ENCODE measurements at places on chromosomes 5 and 9.

DNA sequence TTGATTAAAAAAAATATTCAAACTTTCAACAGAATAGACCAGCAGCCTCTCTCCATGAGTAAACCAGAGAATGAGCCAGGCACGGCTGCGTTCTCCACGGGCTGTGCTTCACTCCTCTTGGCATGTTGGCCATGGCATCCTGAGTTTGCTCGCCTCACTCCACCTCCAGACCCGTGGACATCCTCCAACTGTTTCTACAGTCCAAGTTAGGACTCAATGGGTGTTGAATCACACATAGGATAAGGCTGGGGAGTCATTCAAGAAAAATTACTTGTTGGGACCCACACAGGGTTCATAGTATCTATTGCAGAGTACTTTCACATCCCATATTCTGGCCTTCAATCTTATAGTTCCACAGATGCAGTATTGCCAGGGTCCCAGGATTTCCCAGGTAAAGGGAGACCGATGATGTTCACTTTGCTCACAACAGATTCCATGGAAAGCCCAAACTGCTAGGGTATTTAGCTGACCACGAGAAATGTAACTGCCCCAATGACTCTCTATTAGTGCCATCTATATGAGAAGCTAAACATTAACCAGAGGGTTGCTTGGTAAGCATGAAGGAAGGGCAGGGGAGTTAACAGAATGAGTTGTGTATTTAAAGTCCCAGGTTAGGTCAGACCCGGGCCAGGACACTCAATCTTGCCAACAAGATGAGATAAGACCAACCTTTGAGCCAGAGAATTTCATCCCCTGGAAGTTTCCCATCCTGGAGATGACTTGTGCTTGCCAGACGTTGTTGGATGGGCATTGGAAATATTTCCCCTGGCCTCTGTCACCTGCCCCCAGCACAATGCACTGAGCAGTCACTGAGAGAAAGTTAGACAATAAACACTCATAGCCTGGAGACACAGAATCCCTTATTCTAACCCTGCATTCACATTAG is 19.7 kb upstream of the GDA start:
- DNase-seq, result no peak

- no peak for DNase-seq
Observed at GRCh38 chr5:136155761-136156160, 23.1 kb downstream of the SMAD5 start.

- DNase-seq, result no peak
Observed at GRCh38 chr5:74182603-74183002, 457.9 kb downstream of the ENC1 start.

GRCh38 chr9:86979657-86980056 is 32.4 kb upstream of the GAS1 start:
- DNase-seq, result no peak

GRCh38 chr9:123353041-123353440 is 3.0 kb upstream of the CRB2 start:
- no peak for DNase-seq

- no peak for DNase-seq
Observed at GRCh38 chr5:149609640-149610219, 28.4 kb downstream of the ARHGEF37 start.

GRCh38 chr5:147482706-147483180 is 27.1 kb downstream of the DPYSL3 start:
- no peak for DNase-seq

DNA sequence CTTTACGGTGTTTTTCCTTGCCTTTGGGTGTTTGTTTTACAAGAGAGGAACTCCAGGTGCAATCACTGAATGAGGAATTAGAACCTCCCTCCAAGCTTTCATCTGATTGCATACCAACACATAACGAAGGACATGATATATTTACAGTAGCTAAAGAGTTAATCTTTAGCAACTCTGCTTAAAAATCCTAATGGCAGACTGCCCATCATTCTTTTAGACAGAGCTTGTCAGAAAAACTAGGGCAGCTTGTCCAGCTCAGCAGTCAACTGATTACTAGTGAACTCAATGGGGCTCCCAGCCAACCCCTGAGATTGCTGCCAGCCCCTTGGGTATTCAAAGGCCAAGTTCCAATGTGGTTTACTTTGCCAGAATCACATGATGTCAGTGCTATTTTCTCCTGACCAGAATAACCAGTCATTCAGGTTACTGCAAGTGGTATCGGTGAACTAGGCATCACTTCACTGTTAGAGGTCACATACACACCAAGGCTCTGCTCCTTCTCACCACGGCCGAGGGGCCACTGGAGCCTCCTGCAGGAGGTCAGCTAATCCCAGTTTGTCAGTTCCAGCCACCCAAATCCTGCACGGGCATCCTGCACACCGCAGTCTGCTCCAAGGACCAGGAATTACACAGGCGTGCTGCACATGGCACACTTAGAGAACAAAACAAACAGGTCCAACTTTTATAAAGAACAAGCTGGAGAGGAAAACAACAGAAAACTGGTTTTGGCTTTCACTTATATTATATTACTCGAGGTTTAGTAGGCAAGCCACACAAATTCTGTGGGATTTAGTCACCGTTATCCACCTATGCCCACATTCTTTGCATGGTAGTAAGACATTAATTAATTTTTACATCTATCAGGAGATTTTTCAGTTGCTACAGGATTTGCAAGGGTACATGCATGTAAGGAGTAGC is 62.5 kb downstream of the NFIB start:
- DNase-seq, result no peak

DNA sequence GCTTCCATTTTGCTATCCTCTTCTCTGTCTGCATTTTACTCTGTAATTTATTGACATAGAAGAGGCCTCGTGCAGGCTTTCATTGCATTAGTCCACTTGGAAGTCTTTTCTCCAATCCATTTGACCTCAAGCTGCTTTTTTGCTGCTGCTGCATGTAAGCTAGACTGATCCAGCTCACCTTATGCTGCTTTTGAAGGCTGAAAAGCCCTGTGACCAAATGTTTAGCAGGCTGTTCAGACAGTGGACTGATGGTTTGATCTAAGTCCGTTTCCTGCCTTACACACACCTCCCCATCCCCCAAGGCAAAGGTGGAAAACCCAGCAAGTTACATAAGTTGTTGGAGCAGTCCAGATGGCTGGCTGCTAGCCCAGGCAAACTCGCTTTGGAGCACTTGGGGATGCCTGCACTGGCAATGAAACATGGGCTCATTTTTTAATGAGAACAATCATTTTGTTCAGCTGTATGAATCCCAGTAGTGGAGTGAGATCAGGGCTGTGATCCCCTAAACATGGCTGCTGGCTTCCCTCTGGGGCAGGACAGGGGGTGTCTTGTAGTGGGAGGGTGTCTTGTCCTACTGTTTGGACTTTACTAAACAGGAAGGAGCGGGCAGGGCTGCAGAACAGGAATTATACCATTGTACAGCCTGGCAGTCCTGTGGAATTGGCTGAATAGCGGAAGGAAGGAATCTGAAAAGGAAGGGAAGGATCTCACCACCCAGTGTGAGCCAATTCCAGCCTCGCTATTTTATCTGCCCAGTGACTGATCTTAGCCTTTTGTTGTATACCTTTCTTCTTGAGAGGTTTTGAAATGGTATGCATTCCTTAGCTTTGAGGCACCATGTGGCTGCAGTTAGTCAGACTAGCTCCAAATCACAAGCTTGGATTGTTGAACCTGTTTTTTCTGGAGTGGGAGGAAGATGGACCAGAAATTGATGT is 212.0 kb downstream of the ARHGAP26 start:
- DNase-seq, result peak; percentile 43

DNA sequence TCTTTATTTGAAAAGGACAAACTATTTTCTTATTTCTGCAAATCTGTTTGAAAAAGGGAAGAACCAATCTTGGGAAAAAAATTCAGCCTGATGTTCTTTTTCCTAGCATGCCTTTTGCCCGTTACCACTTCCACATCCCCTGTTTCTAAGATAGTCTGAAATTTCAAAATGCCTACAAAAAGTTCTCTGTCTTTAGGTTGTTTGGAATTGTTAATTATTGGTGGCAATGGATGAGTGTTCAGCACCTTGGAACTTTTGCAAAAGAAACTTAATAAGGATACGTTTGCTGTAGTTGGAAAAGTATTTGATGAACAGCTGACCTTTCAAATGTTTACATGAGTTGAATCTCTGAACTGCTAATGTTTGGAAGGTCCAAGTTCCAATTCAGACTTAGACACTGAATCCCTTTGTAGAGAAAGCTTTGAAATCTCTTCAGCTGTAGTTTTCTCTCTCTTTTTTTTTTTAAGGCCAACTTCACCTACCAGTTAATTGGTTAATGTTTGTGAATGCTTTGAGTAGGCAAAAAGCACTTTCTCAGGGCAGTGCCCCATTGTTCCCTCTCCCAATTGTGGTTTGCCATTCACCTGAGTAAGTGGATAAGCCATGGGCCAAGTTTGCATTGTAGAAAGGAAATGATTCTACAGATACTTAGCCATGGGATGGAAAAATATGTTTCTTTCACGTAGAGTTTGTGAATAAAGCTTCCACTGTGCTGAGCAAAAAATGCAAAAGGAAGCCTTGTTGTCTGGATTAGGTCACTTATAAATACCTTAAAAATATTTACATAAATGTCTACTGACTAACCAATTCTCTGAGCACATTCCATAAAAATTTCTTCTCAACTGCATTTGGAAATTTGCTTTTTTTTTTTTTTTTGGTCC is 156.4 kb upstream of the ELL2 start:
- DNase-seq, result no peak

DNA sequence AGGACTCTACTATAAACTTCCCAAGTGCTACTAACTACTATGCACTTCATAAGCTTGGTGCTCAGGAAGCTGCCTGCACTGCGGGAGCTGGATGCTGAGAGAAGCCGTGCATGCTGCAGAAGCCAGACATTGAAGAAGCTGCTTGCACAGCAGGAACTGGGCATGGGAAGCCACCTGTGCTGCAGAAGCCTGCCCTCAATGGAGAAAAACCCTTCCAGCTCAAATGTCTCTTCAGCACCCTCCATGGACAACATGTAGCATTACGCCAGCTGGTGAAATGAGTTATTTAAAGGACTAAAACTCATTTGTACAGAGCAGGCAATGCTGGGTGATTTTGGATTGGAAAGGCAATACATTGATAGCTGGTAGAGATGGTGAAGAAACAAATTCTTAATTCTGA is 247.2 kb downstream of the KIF4B start:
- DNase-seq, result no peak

DNA sequence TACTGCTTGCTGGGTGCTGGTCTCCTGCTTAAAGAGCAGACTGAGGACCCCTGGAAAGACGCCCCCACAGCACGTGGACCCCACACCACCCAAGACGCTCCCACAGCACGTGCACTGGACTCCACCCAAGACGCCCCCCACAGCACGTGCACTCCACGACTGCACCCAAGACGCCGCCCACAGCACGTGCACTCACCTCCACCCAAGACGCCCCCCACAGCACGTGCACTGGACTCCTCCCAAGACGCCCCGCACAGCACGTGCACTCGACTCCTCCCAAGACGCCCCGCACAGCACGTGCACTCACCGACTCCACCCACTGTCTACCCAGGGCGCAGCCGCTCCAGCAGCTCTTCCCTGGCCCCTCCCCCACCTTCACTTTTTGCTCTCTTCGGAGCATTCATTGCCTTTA is 50.5 kb downstream of the EHMT1 start:
- DNase-seq, result no peak

- no peak for DNase-seq
Observed at GRCh38 chr5:9766581-9766980, 136.4 kb upstream of the TAS2R1 start.

GRCh38 chr9:77710316-77710715 is 62.2 kb upstream of the GNA14 start:
- no peak for DNase-seq

- DNase-seq, result no peak
Observed at GRCh38 chr5:121053055-121053985, 589.2 kb downstream of the PRR16 start.

GRCh38 chr5:137335493-137335892 is 163.6 kb downstream of the SPOCK1 start:
- no peak for DNase-seq

DNA sequence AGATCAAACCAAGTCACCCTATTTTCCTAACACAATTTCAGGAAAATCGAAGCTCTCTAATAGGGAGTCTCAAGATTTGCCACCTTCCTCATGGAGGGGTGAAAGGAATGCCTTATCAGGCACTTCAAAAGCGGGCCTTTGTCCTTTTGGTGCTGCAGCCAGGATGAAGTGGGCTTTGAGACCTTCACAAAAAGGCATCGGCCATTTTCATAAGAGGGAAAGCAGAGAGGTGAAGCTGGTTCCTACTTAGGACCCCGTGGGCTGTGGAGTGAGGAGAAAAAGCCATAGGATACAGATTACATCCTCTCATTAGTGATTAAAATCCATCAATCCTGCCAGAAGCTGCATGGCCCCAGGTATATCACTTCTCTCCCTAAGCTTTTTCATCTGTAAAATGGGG is 859 bp downstream of the CDKN2AIPNL start:
- DNase-seq, result no peak

- no peak for DNase-seq
Observed at GRCh38 chr5:98713027-98713426, 60.4 kb upstream of the RGMB start.

GRCh38 chr9:127404631-127405030 is 7.7 kb downstream of the SLC2A8 start:
- no peak for DNase-seq

DNA sequence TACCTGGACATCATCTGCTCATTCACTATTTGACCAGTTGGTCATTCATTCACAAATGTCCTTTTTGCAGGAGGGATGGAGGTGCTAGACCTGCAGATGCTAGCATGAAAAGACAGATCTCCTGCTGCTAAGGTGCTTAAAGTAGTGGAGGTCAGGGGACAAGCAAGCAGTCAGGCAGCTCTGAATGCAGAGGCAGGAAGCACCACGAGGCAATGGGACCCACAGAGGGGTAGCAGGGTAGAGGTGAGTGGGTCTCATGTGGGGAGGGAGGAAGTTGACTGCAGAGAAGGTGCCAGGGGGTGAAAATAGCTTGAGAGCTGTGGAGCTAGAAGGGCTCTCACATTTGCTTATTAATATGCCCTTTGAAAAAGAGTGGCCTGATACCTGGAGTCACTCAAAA is 25.2 kb downstream of the FXN start:
- DNase-seq, result no peak

- no peak for DNase-seq
Observed at GRCh38 chr5:84292788-84293653, 91.7 kb downstream of the EDIL3 start.

DNA sequence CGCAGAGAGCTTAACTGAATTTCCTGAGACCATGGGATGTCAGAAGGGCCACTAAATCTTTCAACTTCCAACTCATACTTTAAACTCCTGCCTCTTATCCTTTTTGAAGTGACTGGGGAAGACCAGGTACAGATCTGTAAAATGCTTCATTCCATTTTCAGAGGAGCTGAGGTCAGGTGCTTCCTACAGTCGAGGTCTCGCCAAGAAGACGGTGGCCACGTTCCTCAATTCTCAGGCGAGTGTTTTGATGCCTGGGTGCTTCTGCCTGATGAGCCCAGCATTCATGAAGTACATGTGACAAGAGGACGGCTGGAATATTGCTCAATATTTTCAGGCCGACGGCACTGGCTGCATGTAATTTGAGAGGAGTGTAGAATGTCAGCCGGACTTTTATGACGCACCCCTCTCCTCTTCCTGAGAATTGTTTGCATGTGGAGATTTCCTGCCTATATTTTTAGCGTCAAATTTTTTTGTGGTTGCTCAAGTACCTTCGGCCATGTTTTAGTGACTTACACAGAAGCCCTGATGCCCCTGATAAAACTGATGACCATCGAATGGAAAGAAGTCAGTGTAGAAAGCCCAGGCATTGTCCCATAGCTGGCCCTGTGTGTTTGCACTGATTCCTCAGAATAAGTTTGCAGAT is 38.8 kb upstream of the GLRX start:
- DNase-seq, result no peak

Data from NT2/D1 (cell line).